Activated gamma-delta T cell treated with Interleukin-2 at 50 U/mL for 16 hours (primary cell): ENCODE measurements at places on chromosomes 16 and 17.

DNA sequence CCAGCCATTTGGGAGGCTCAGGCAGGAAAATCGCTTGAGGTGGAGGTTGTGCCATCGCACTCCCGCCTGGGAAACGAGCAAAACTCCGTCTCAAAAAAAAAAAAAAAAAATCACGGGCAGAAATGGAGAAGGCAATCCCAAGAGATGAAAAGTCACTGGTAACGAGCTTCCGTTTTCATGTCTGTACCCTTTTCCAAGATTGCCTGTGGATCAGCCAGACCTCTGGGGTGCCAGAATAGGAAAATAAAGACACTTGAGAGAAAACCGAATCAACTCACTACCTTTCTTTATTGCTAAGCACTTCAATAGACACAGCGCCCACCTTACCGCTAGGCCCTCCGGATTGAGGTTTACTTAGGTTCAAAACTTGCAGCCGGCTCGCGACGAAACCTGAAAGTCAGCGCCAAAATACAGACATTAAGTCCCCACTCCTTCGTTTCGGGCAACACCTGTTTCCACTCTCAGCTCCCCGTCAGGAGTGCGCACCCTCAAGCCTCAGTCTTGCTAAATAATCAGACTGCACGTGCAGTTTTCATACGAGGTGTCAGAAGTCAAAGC, 970 bp upstream of the TRAF7 start:
- no peak for DNase-seq

GRCh38 chr17:35804658-35805192, 4.6 kb upstream of the TAF15 start:
- DNase-seq: peak; percentile 21

DNA sequence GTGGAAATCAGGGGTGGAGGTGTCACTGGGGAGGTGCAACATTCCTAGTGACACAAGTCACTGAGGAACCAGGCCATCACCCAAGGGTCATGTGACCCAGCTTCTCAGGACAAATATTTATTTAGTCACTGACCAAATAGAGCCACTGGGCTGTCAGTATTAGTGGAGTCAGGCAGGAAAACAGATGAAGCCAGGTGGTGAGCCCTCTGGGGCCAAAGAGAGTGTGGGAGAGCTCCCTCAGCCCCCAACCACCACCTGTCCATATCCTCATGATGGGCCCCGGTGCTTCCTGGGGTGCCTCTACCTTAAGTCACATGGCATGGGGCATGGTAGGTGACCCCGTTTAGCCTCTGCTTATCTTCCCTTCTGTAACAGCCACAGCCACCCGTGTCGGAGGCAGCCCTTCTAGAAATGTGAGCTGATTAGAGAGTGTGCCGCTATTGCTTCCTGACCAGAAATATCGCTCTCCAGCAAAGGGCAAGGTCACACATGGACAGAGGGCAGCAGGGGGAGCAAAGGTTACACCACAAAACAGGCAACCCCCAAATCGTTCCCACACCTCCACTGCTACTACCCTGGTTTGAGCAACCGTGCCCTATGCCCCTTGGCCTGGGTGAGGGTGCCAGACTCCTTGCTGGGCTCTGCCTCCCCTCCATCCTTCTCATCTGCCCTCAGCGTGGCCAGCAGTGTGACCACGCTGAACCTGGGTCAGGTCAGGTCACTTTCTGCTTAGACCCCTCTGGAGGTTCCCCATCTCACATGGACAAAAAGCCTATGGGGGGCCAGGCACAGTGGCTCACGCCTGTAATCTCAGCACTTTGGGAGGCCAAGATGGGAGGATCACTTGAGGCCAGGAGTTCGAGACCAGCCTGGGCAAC, 8.6 kb upstream of the AKTIP start:
- DNase-seq: no peak

GRCh38 chr16:23781176-23781575, 26.4 kb downstream of the CHP2 start:
- DNase-seq: no peak

DNA sequence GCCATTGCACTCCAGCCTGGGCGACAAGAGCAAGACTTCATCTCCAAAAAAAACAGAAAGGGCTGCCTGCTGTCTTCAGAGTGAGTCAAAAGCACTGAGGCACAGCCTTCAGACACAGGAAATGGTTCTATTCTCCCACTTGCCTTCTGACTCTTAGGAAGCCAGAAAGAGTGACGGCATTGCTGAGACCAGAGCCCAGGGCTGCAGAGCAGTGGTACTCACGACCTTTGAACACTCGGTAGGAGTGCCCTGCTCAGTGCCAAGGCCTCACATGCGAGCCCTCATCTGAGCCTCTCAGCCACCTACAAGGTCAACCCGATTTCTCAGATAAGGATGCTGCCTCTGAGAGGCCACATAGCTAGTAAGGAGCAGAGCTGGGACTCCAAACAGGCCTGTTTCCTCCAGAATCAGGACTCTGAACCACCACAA, 3.5 kb upstream of the ITGAE start:
- no peak for DNase-seq

GRCh38 chr16:66536525-66536924, 13.4 kb downstream of the TK2 start:
- no peak for DNase-seq

DNA sequence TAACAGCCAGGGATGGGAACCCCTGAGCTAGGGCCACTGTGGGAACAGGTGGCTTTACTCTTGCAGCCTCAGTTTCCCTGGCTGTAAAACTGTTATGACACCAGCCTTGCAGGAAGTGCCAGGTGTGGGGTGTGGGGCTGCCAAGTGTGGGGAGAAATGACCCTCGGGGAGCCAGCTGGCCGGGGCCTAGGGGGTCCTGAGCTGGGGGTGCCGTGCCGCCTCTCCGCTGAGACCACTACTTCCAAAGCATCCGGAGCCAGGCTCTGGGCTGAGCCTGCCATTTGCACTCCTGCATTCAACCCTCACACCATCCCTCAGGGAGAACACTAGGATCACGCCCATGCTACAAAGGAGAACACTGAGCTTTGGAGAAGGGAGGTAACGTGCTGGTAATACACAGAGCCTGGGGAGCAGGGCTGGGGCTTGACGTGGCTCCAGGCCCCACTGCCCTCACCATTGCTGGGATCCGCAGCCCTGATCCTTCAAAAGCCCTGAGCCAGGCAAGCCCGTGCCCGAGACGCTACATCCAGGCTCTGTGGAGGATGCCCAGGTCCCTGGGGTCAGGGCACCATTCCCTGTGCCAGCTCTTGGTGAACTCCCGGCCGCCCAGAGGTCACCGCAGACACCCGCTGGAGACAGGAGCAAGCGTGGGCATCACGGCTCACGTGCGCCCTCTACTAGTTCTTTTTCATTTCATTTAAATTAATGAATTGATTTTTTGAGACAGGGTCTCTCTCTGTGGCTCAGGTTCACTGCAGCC, 28.8 kb upstream of the GINS2 start:
- peak; percentile 53 for DNase-seq

GRCh38 chr17:6041246-6041645, 28.9 kb upstream of the WSCD1 start:
- DNase-seq: no peak

- DNase-seq: no peak
Measured at GRCh38 chr17:2893422-2893914, 97.2 kb downstream of the RAP1GAP2 start.

DNA sequence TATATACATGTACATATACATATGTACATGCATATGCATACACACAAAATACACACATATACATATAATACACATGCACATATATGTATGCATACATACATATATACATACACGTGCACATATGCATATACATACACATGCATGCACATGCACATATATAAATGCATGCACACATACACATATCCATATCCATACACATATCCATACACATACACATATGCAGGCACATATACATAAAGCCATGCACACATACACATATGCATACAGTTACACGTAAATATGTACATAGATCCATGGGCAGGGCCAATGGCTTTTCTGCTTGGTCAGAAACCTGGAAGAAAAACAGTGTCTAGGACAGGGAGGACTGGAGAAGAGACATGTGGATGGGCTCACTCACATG, 23.9 kb upstream of the USP10 start:
- no peak for DNase-seq
